GM12892 (cell line): ENCODE measurements at places on chromosomes 7 and 10.

GRCh38 chr10:11512596-11512995 lies 98.9 kb downstream of the USP6NL start:
- no peak for DNase-seq

DNA sequence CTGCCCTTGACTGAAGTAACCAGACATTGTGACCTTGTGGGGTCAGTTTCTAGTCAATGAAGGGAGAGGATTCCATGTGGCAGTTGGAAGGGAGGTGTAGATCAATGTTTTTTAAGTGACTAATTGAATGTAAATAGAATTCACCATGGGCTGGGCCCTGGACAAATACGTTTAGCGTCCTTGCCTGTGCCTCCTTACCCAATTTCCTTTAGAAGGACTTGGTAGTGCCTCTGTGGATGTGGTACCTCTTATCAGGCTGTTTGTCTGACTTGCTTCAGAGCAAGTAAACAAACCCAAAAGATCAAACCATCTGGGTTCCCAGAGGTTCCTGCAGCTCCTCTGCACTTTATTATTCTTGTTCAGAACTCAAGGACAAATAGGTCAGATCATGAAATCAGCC lies 4.3 kb upstream of the KAT6B start:
- DNase-seq, result no peak

DNA sequence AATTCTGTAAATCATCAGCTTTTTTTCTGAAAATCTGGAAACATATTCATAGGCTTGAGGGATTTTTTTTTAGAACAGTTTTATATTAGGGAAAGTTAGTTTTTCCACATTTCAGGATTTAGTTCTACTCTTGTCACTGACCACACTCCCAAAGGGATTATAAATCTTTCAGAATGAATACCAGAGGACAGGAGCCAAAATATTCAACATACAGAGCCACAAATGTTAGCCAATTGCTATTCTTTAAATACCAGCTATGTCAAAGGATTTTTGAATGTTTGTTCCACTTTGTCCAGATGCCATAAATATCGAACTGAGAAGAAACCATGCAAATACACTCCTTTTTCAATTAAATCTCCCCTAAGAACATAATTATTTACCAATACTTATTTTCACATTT lies 50.7 kb downstream of the ODAD2 start:
- DNase-seq, result no peak

GRCh38 chr10:96626795-96627194 lies 40.0 kb upstream of the TM9SF3 start:
- DNase-seq, result no peak

DNA sequence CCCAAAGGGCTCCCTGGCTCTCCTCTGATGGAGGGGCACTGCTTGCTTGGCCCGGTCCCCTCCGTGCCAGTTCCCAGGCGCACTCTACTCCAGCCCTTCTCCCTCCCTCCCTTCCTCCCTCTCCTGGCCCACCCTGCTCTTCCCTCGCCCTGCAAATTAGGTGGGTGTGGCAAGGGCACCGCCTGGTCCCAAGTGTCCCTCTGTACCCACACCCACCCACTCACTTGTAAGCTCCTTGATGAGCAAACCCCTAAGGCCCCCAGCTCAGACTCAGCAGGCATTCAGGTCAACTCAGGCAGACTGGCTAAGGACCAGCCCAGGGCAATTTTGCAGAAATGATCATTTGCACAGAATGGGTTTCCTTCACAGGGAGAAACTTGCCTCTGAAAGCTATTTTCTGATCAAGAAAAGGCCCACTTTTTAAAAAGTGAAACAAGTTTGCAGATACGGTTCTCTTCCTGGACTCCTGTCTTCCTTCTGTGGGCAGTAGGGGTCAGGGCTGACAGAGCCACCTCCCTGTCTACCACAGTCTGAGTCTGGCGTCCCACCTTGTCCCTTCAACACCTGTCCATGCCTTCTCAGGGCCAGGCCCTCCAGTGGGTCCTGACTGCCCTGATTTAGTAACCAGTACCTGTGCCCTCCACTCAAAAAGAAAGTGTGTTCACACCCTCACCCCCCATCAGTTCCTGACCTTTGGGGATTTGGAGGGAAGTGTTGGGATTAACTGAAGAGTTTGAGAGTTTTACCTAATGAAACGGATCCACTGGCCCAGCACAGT lies 28.3 kb downstream of the C10orf71 start:
- DNase-seq, result no peak

DNA sequence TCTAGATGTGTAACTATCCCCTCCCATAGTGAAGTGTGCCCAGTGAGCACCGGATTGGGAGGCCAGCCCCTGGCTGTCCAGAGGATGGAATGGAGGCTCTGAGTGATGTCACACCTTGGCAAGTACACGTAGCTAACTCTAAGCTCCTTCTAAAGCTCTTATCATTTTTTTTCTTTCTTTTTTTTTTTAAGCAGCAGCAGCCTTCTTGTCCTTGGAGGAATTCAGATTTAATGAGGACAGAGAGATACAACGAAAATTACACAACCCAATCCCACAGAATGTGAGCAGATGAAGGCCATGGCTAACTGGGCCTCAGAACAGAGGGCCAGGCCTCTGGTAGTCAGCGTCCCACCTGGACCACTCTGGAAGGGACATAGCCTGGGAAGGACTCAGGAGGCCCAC lies 11.3 kb downstream of the TNS3 start:
- DNase-seq, result no peak

GRCh38 chr7:37000511-37000910 lies 276.2 kb upstream of the AOAH start:
- DNase-seq, result no peak

DNA sequence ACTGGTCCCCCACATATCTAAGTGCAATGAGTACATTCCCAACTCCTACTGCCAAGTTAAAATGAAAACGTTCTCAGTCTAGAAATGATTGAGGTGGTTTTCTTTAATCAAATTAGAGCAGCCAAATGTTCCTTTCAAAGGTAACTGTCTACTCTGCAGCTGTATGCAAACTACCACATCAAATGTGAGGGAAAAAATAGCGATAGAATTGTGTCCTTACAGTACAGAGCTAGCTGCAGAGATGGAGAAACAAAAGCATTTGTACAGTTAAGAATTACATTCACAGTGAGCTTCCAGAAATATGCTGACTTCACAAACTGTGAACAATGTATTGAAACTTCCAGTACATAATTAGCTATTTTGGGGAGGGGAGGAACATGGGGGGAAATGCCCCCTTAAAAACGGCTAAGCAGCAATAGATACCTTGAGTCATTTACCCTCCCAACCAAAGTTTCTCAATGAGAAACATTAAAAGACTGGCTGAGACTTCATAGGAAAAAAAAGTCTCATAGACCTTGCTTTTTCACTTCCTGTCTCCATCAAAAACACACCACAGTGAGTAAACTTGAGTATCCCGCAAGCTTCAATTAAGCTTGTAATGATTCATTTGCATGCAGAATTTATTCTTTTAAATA lies 22.9 kb downstream of the CDK6 start:
- DNase-seq, result no peak

DNA sequence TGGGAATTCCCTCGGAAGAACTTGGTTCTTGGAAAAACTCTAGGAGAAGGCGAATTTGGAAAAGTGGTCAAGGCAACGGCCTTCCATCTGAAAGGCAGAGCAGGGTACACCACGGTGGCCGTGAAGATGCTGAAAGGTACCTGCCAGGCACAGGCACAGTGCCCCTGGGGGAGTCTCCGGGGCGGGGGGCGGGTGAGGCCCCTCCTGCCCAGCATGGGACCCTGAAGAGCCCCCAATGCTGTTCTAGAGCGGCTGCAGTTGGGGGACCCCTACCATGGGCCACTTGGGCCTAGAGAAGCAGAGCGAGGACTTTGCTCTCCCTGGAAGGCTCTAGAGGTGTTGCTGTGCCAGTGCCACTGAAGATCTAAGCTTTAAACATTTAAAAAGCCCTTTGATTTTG lies 21.6 kb upstream of the CSGALNACT2 start:
- DNase-seq, result no peak

- DNase-seq, result no peak
Measured at GRCh38 chr10:17379151-17379690, 75.2 kb downstream of the ST8SIA6 start.

- DNase-seq, result peak; percentile 33
Measured at GRCh38 chr10:84352251-84352842, 24.0 kb downstream of the CCSER2 start.

DNA sequence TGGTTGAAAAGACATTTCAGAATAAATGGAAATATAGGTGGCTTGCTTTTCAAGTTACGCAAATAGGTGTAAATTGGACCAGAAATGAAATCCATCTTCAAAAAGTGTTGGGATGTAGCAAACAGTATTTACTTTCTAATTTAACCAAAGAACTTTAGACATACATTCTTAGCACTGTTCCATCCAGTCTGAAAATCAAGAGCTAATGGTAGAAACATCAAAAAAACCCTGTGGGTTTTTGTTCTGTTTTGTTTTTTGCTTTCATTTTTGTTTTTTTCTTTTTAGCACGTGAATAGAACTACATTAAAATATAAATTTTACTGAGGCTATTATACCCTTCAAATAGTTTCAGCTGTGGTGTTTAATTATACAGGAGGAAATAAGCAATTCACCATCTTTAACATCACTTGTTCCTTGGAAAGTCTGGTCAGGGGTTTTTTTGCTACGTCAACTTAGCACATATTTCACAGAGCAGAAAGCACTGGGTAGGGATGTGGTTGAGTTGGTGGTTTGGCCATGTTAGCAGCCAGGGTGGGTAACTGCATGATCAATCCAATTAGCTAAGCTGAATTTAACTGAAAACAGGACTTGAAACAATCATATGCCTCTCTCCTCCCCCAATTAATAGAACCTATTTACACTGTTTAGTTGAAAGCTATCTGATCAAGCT lies 275.4 kb upstream of the PFKP start:
- DNase-seq, result no peak

- no peak for DNase-seq
Measured at GRCh38 chr7:80414331-80414730, 97.5 kb downstream of the GNAT3 start.

DNA sequence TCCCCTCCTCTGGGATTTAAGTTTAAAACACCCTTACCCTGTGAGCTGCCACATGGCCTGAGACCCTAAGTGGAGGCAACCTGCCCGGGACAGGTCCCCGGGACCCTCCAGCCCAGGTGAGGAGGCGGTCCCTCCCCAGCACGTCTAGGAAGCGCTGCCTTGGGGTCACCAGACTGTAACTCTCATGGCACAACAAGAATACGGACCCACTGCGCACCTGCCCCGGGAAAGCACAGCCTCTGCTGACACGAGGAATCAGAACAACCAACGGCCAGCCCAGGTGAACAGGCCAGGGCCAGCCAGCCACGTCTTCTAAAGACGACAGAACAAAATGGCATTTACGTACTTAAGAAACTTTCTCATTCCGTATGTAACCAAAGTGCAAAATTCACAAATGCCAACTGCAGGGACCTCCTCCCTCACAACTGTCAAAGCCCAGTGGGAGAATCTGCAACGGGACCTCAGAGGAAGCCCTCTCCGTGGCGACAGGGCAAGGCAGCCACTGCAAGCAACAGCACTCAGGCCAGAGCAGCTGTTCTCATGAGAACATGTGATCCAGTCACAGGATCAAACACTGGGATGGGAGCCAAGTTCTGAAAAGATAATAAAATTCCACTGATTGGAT lies 208.4 kb downstream of the DIP2C start:
- no peak for DNase-seq

- no peak for DNase-seq
Measured at GRCh38 chr10:22824520-22824919, 103.3 kb upstream of the ARMC3 start.

GRCh38 chr10:3623746-3624145 lies 161.3 kb downstream of the KLF6 start:
- no peak for DNase-seq

GRCh38 chr7:127997226-127997922 lies 33.9 kb downstream of the LRRC4 start:
- DNase-seq, result no peak

DNA sequence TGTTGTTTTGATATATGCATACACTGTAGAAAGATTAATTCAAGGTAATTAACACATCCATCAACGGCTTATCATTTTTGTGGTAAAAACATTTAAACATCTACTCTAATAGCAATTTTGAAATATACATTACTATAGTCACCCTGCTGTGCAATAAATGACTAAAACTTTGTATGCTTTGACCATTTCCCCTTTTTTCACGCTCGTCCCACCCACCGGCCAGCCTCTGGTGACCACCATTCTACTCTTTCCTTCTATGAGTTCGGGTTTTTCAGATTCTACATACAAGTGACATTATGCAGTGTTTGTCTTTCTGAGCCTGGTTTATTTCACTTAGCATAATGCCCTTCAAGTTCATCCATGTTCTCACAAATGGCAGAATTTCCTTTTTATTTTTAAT lies 21.3 kb downstream of the CYCS start:
- no peak for DNase-seq

- no peak for DNase-seq
Measured at GRCh38 chr7:66727058-66727457, 13.5 kb upstream of the RABGEF1 start.

GRCh38 chr10:91294134-91294906 lies 73.9 kb downstream of the PCGF5 start:
- DNase-seq, result no peak

DNA sequence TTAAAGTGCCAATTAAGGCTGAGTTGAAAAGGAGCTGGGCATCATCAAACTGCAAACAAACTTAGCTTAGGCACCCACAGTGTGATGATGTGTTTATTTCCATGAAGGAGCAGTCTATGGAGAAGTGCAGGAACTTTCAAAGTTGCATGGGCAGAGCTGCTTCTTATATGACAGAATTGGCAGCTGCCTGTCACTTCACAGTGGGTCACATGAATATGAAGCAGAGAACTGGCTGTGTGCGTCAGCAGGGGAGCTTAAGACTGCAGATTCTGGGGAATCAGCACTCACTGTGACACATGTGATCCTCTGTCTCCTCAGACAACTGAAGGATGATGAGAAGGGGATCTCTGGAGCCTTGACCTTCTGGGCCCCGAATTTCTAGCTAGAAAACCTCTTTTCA lies 36.6 kb downstream of the RBM28 start:
- no peak for DNase-seq

- DNase-seq, result no peak
Measured at GRCh38 chr7:75637854-75638593, 100.7 kb downstream of the HIP1 start.

- no peak for DNase-seq
Measured at GRCh38 chr10:91206427-91206826, 14.0 kb upstream of the PCGF5 start.

GRCh38 chr10:78813998-78814399 lies 254.8 kb upstream of the ZMIZ1 start:
- DNase-seq, result no peak

GRCh38 chr10:121880895-121881294 lies 46.9 kb downstream of the ATE1 start:
- DNase-seq, result no peak

GRCh38 chr10:85638797-85639196 lies 727.8 kb downstream of the GRID1 start:
- DNase-seq, result no peak

DNA sequence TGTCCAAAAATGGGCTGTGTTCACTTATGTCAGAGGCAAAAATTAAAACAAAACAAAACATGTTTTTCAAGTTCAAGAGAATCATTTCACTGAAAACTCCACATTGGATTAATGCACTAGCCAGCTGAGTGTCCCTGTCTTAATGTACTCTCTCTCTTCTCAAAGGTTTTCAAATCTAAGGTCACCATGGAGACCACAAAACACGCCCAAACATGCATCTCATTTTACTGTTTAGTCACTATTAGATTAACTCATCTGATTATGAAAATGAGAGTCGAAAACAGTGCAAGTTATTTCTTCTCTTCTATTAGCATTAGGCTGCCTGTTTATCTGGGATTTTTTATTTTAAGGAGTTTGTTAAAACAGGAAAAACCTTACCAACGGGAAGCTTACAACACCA lies 70.8 kb upstream of the ASAH2 start:
- DNase-seq, result no peak
